ENCODE measurements at places on chromosomes 16 and 17. TPM values are rescaled to one million over a fixed set of nuclear protein-coding genes. Genes with fewer than 3 reads are reported as not detected.

SMIM36 gene
- total RNA-seq, result not detected

PDILT gene
- not detected for total RNA-seq

CACNG3 gene
- total RNA-seq, result not detected

ACSM3 gene
- 11.0 TPM for total RNA-seq

ZG16B gene
- 1.6 TPM for total RNA-seq

CACNG5 gene
- not detected for total RNA-seq

HP gene
- total RNA-seq, result not detected

MYH3 gene
- total RNA-seq, result 3.2 TPM

DNAI2 gene
- not detected for total RNA-seq

CPD gene
- total RNA-seq, result 26.2 TPM

ZNF469 gene
- 1.3 TPM for total RNA-seq

DPEP1 gene
- not detected for total RNA-seq

SLC2A4 gene
- 0.56 TPM for total RNA-seq

TBC1D3C gene
- total RNA-seq, result 0.91 TPM

C1QTNF8 gene
- not detected for total RNA-seq

CAMKK1 gene
- 5.0 TPM for total RNA-seq

DBF4B gene
- 21.9 TPM for total RNA-seq

CDH3 gene
- 0.37 TPM for total RNA-seq

KREMEN2 gene
- total RNA-seq, result not detected

GAST gene
- not detected for total RNA-seq

ABCA8 gene
- total RNA-seq, result not detected

SNX20 gene
- total RNA-seq, result 26.0 TPM

GDPD3 gene
- total RNA-seq, result 1.7 TPM

OR3A3 gene
- total RNA-seq, result not detected

HBA1 gene
- total RNA-seq, result not detected

G6PC1 gene
- not detected for total RNA-seq
